ENCODE measurements at places on chromosomes 5 and 9.

DNA sequence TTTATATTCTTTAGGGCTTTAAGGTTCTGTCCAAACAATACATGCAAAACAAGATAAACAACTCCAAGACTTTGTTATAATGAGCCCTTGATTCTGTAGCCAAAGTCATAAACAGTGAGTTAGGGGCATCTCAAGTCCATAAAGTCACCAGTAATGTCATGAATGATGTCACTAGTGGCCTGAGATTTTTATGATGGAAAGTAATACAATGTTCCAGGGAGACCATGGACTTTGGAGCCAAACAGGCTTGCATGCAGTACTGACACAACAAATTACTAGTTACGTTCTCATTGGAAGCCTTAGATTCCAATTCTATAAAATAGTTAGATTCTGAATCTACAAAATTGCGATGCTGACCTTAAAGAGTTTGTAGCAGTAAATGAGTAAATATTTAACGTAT lies 280.0 kb downstream of the HINT1 start:
- no peak for DNase-seq

DNA sequence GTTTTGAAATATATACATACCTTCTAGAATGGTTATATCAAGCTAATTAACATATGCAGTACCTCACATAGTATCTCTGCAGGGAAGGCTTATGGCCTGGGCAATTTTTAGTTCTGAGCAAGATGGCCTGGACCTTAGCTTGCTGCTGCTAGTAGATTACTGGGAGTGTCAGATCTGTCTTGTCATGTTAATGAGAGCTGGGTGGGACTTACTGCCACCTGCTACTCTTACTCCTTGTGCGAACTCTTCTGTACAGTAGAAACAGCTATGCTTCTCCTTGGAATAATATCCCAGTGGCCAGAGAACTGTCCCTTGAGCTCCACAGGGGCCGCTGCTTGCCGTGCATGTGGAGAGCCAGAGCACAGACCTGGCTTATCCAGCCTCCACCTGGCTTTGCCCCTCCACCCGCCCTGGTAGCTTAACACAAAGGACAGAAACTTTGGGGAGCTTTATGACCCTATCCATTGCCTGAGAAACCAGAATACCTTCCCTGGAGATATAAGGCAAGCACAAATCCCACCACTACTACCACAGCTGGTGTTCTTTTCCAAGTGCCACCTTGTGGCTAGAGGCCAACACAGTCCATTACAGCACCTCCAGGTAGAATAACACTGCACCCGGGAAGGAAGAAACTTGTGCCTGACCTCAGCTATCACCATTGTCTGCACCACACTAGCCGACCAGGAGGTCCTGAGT lies 74.4 kb upstream of the RUSC2 start:
- no peak for DNase-seq

DNA sequence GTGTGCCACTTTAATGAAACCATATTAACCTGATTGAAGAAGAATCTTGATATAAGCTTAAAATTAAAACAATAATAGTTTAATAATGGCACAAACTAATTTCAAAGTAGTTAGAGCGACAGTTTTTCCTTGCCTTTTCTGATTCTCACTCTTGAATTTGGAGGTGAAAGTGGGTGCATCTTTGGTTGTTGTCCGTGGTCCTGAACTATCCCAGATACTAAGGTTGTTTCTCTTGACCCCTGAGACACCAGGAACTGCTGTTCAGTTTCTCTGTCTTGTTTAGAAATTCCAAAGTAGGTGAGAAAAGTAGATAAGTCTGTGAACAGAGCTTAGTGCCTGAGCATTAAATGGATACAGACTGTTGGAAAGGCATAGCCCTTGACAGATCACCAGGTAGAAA lies 274.7 kb downstream of the FBXL7 start:
- no peak for DNase-seq

GRCh38 chr9:123400926-123401503 lies 45.0 kb downstream of the CRB2 start:
- DNase-seq: no peak

DNA sequence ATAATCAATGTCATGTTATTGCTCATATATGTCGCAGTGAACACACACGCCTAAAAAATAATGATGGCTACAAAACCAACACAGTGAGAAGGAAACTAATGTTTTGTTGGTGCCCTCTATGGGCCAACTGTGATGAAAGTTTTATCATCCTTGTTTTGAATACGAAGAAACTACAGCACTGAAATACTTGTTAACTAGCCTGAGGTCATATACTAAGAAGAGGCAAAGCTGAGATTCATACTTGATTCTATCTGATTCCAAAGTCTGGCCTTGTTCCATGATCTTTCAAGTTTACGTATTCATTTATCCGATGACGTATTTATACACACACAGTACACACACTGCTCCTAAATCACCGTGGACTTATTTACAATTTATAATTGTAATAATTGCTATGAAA lies 16.1 kb upstream of the DRD1 start:
- no peak for DNase-seq

- DNase-seq: no peak
These were observed 24.2 kb upstream of the CKMT2 start for GRCh38 chr5:81208904-81209303.

- no peak for DNase-seq
These were observed 8.3 kb upstream of the TGFBI start for GRCh38 chr5:136020383-136021015.

GRCh38 chr9:119831309-119831708 lies 462.1 kb upstream of the BRINP1 start:
- no peak for DNase-seq

- no peak for DNase-seq
These were observed 28.1 kb downstream of the MACIR start for GRCh38 chr5:103286622-103287021.

DNA sequence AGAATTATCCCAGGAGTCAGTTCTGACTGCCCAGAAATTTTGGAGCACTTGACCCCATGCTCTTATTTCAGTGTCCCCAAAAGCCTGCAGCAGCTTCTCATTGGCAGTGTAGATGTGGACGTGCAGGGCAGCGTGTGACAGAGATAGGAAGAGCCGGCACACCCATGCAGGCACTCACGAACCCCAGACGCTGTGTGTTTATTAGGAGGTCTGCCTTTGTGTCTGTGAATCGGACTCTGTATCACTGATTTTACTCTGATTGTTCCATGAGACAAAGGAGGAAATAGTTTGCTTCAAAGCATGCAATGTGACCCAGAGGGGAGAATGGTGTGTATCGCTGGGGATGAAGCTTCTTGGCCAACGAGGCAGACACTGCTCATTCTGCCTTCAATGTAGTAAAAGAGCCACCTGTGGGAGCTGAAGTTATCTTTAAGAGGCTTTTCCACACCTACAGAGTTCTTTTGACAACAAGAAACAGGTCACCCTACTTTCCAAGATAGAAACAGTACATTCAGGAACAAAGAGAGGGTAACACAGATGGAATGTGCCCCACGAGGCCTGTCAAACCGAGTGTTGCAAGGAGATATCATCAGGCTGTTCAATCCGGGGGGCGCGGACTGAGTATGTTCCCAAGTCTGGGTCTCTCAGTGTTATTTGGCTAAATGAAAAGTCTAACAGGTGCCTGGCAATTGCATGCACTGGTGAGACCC lies 224.0 kb downstream of the NTRK2 start:
- no peak for DNase-seq

GRCh38 chr5:38431242-38431853 lies 125.1 kb downstream of the LIFR start:
- no peak for DNase-seq

DNA sequence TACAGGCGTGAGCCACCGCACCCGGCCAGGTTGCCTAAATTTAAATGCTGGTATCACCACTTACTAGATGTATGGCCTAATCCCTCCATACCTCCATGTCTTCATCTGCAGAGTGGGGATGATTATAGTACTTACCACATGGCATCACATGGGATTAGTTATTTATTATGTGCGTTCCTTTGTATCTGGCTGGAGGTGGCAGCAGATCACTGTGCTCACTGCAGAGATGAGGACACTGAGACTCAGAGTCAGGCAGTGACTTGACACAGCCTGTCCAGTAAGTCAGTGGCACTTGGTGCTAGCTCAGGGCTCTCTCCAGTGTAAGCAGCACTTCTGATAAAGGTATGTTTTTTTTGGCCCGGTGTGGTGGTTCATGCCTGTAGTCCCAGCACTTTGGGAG lies 38.4 kb upstream of the HAND1 start:
- no peak for DNase-seq

DNA sequence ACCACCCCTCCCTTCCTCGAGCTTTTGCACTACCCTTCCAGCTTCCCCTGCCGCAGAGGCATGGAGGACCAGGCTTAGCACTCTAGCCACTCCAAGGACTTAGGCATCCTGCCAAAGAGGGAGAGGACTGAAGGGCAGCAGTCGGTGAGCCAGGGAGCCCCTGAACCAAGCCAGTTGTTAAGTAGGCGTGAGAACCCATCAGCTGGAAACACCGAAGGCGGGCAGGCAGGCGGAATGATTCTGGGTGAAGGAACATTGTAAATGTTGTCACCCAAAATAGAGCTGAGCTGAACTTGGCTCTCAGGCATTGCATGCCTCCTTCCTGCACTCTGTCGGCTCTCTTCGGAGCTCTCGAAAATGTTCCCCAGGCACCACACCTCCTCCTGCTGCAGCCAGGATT lies 42.8 kb downstream of the NRG2 start:
- DNase-seq: no peak

GRCh38 chr5:150044329-150044681 lies 42.0 kb downstream of the CSF1R start:
- no peak for DNase-seq

- no peak for DNase-seq
These were observed 194.0 kb downstream of the NFIB start for GRCh38 chr9:14119694-14120514.

GRCh38 chr5:76718381-76718832 lies 2.5 kb downstream of the F2R start:
- no peak for DNase-seq

DNA sequence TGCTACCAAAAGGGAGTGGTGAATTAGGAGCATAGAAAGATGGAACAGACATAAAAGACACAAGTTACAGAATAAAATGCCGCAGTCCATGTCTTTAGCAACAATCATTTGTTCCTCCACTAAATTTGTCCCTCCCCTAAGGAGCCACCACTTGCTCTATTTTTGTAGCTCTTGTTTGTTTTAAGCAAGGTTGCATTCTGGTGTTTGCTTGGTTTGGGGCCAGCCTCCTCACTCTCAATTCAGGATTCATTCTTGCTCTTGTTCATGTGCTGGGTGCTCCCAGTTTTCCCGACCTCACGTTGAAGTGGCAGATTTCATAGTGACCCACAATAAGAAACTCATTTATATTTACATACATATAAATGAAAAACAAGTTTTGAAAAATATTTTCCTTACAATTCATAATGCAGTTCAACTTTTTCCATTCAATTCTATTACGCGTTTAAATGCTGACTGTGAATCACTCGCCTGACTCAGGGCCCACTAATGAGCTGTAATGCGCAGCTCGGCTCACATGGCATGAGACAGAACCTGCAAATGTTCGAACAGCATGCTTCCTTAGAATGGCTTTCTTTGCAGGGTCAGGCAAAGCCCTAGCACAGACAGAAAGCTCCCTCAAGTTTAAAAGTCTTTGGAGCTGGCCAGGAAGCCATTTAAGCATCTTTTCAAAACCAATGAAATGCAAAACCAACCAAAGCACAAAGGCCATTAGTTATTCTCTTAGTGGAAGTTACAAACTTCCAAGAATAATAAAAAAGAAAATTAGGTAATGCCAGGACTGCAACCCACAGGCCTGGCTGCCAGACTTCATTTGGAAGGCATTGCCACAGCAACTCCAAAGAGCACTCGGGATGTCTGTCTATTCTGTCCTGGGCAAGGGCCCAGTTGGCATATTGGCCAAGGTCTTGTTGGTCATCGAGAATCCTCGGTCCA lies 41.7 kb downstream of the RETREG1 start:
- no peak for DNase-seq

- DNase-seq: no peak
These were observed 739 bp downstream of the DBH start for GRCh38 chr9:133636902-133637301.

- no peak for DNase-seq
These were observed 19.5 kb downstream of the LIFR start for GRCh38 chr5:38536968-38537367.

DNA sequence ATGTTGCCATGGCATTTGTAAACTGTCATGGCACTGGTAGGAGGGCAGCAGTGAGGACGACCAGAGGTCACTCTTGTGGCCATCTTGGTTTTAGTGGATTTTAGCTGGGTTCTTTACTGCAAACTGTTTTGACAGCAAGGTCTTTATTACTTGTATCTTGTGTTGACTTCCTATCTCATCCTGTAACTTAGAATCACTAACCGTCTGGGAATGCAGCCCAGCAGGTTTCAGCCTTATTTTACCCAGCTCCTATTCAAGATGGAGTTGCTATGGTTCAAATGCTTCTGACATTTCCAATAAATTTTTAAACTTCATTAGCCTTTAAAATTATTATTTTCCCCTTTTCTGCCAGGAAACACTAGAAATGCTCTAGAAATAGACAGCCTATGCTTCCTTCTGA lies 839.1 kb downstream of the NR2F1-AS1 start:
- DNase-seq: no peak

- no peak for DNase-seq
These were observed 30.3 kb upstream of the UHRF2 start for GRCh38 chr9:6382681-6383080.

- no peak for DNase-seq
These were observed 14.8 kb upstream of the PSMD5 start for GRCh38 chr9:120857481-120857880.

GRCh38 chr5:180555168-180555921 lies 36.0 kb downstream of the SCGB3A1 start:
- no peak for DNase-seq

DNA sequence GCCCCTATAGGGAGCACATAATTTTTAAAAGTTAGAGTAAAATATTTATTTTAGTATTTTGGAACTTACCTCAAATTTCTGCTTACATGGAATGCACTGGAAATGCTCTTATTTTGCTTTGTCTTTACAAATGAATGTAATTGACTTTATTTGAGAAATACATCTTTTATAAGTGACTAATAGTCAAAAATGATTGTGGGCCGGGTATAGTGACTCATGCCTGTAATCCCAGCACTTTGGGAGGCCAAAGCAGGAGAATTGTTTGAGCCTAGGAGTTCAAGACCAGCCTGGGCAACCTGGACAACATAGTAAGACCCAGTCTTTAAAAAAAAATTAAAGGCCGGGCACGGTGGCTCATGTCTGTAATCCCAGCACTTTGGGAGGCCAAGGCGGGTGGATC lies 5.8 kb downstream of the HMGCR start:
- no peak for DNase-seq

- no peak for DNase-seq
These were observed 245.5 kb downstream of the SMARCA2 start for GRCh38 chr9:2260417-2261306.

GRCh38 chr5:40866844-40867243 lies 25.7 kb downstream of the CARD6 start:
- DNase-seq: no peak

DNA sequence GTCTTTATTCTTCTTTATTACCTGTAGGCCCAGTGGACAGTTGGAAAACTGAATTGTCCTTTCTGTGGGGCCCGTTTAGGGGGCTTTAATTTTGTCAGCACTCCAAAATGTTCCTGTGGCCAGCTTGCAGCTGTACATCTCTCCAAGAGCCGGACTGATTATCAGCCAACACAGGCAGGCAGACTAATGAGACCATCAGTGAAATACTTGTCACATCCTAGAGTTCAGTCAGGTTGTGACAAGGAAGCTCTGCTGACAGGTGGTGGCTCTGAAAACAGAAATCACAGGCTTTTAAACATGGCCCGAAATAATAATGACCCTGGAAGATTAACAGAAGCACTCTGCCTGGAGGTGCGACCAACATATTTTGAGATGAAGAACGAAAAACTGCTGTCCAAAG lies 47.9 kb downstream of the RNF180 start:
- DNase-seq: no peak
